ENCODE measurements at places on chromosomes 11 and 22. TPM values are rescaled to one million over a fixed set of nuclear protein-coding genes. Genes with fewer than 3 reads are reported as not detected.

The WNT11 gene
- total RNA-seq: 4.2 TPM

The ANO9 gene
- total RNA-seq: 15.6 TPM

The MIAT gene
- 2.6 TPM for total RNA-seq

The PICK1 gene
- 39.7 TPM for total RNA-seq
